ENCODE measurements at places on chromosomes 12 and 14. TPM values are rescaled to one million over a fixed set of nuclear protein-coding genes. Genes with fewer than 3 reads are reported as not detected.

DNA sequence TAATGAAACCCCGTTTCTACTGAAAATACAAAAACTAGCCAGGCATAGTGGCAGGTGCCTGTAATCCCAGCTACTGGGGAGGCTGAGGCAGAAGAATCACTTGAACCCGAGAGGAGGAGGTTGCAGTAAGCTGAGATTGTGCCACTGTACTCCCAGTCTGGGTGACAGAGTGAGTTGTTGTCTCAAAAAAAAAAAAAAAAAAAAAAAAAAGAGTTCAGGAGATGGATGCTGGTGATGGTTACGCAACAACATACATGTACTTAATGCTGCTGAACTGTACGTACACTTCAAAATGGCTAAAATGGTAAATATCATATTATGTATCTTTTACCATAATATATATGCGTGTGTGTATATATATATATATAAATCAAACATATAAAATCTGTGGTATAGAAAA, 29.0 kb downstream of the ACTN1 start:
- H3K4me3 ChIP-seq: no peak overlapping the region
- H3K27me3 ChIP-seq: no peaks in the 10 kb centered on the region
- DNase-seq: no peak
- H3K4me1 ChIP-seq: peaks cover 19% of the 10 kb centered on the region
- H3K36me3 ChIP-seq: no peaks in the 10 kb centered on the region

DNA sequence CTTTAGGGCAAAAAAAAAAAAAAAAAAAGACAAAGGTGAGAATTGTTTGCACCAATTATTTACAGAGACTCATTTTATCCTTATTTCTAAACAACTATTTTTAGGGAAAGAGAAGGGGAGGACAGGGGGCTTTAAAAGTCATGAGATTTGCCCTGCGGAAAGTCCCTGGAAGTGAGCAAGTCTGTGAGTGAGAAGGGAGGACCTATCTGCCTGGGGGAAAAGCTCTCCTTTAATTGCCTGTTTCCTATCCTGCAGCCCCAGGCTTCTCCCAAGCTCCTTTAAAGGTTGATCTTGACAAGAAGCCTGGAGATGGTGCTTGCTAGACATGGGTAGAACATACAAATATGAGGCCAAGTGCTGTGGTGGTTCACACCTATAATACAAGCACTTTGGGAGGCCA, 8.3 kb upstream of the CHST11 start:
- H3K4me3 ChIP-seq: no peak overlapping the region
- no peak for DNase-seq
- no peaks in the 10 kb centered on the region for H3K4me1 ChIP-seq
- peaks cover 5% of the 10 kb centered on the region for H3K27me3 ChIP-seq

- no peak overlapping the region for H3K4me3 ChIP-seq
- H3K27ac ChIP-seq: no peak overlapping the region
- H3K36me3 ChIP-seq: no peaks in the 10 kb centered on the region
These were observed 109.3 kb downstream of the NAV3 start for GRCh38 chr12:77940011-77940423.

- no peak overlapping the region for H3K27ac ChIP-seq
- H3K4me3 ChIP-seq: no peak overlapping the region
- H3K27me3 ChIP-seq: peaks cover 15% of the 10 kb centered on the region
- DNase-seq: no peak
- H3K4me1 ChIP-seq: peaks cover 13% of the 10 kb centered on the region
These were observed 98.0 kb downstream of the MYRFL start for GRCh38 chr12:69922999-69923398.

DNA sequence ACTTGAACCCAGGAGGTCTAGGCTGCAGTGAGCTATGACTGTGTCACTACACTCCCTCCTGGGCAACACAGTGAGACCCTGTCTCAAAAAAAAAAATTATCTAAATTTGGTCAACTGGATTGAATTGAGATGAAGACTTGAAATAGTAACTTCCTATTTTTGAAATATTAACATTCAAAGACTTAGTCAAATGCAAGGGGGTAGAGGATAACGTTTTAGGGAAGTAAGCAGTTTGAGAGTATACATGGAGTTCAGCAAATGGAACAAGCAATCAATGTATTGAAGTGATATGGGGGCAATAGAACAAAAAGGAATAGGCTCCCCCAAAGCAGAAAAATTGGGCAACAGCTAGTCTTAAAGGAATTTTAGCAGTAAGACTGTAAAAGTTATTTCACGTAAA, 4.6 kb upstream of the MFAP5 start:
- peaks cover 22% of the 10 kb centered on the region for H3K27me3 ChIP-seq
- no peak overlapping the region for H3K4me3 ChIP-seq
- H3K36me3 ChIP-seq: no peaks in the 10 kb centered on the region

DNA sequence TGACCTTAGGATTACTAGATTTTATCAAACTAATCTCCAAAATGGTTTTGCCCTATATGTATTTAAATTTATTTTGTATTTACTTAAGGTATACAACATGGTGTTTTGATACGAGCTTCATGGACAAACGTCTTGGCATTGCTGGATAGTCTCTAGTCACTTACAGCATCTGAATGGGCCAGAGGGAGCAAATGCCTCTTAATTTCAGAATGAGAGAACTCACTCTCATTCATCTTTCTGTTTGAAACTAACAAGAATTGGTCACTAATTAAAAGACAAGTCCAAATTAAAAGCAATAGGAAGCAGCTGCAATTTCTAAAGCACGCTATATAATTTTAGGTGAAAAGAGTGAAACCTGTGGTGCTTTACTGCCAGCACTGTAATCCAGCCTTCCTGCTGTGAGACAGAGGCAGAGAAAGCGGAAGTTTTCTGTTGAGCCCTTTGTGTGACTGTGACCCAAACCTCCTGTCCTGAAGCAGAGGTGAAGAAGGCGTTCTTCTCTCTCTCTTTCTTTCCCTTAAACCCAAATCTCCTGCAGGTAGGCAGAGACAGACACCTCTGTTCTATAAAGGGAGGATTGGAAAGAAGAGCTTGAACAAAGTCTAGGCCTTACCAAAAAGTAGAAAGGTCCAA, 184.6 kb upstream of the NAV3 start:
- no peaks in the 10 kb centered on the region for H3K4me1 ChIP-seq
- no peaks in the 10 kb centered on the region for H3K36me3 ChIP-seq
- no peak for DNase-seq
- H3K4me3 ChIP-seq: no peak overlapping the region

GRCh38 chr12:69324797-69325466, 23.2 kb upstream of the LYZ start:
- H3K27ac ChIP-seq: no peak overlapping the region
- no peak for DNase-seq
- peaks cover 15% of the 10 kb centered on the region for H3K4me1 ChIP-seq

- no peaks in the 10 kb centered on the region for H3K27me3 ChIP-seq
- H3K27ac ChIP-seq: no peak overlapping the region
- peaks cover 16% of the 10 kb centered on the region for H3K4me1 ChIP-seq
- H3K36me3 ChIP-seq: peaks cover 30% of the 10 kb centered on the region
These were observed 4.0 kb downstream of the C14orf119 start for GRCh38 chr14:23099212-23099861.

- peaks cover 55% of the 10 kb centered on the region for H3K4me1 ChIP-seq
- peak overlapping the region; percentile 52 for H3K27ac ChIP-seq
- no peak overlapping the region for H3K4me3 ChIP-seq
- no peaks in the 10 kb centered on the region for H3K27me3 ChIP-seq
- DNase-seq: no peak
- H3K36me3 ChIP-seq: peaks cover 49% of the 10 kb centered on the region
These were observed 5.6 kb downstream of the SH2B3 start for GRCh38 chr12:111411185-111411764.

- H3K27ac ChIP-seq: peak overlapping the region; percentile 85
- peaks cover 12% of the 10 kb centered on the region for H3K36me3 ChIP-seq
- H3K27me3 ChIP-seq: peaks cover 3% of the 10 kb centered on the region
- H3K4me3 ChIP-seq: peak overlapping the region; percentile 94
- peak; percentile 19 for DNase-seq
- peaks cover 20% of the 10 kb centered on the region for H3K4me1 ChIP-seq
These were observed 520 bp upstream of the MON2 start for GRCh38 chr12:62466018-62466593.

DNA sequence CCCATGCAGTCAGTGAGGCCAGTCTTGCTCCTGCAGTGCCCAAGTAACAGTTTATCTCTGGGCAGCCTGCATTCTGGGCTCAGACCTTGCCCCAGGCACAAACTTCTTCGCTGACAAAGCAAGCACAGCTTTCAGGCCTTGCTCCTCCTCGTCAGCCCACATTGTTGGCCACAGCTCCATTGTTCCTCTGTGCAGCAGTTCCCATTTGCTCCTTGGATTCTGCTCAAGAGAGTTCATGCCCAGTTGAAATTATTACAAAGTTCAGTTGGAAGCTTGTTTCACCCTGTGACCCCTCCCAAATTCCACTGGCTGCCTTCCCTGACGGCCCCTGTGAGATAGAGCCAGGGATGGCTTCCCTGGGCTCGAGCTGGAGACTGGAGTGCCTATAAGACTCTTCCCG, 163.4 kb upstream of the DDHD1 start:
- no peak overlapping the region for H3K27ac ChIP-seq
- DNase-seq: no peak
- H3K36me3 ChIP-seq: no peaks in the 10 kb centered on the region
- no peaks in the 10 kb centered on the region for H3K4me1 ChIP-seq

- peaks cover 4% of the 10 kb centered on the region for H3K27me3 ChIP-seq
- H3K4me1 ChIP-seq: no peaks in the 10 kb centered on the region
- H3K4me3 ChIP-seq: no peak overlapping the region
- DNase-seq: no peak
- H3K27ac ChIP-seq: no peak overlapping the region
- no peaks in the 10 kb centered on the region for H3K36me3 ChIP-seq
These were observed 37.6 kb downstream of the BCAT1 start for GRCh38 chr12:24911271-24911791.

DNA sequence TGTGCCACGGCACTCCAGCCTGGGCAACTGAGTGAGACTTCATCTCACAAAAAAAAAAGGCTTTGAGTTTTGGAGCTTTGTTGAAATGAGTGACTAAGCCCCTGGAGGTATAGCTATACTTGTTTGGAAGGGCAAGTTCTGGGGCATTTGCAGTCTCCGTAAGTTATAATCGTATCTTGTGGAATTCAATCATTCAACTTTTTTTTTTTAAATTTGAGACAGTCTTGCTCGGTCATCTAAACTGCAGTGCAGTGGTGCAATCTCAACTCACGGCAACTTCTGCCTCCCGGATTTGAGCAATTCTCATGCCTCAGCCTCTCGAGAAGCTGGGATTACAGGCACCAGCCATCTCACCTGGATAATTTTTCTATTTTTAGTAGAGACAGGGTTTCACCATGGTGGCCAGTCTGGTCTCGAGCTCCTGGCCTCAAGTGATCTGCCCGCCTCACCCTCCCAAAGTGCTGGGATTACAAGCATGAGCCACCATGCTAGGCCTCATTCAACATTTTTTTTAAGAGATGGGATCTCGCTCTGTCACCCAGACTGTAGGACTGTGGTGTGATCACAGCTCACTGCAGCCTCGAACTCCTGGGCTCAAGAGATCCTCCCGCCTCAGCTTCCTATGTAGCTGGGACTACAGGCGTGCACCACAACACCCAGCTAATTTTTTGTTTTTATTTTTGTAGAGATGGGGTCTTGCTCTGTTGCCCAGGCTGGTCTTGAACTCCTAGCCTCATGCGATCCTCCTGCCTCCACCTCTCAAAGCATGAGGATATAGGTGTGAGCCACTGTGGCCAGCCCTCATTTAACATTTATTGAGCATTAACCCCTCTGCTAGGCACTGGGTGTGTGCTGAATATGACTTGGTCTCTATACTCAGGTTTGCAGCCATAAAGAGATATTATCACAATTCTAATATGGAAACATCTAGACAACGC, 133.7 kb upstream of the MAP1LC3B2 start:
- H3K36me3 ChIP-seq: no peaks in the 10 kb centered on the region
- H3K27me3 ChIP-seq: peaks cover 6% of the 10 kb centered on the region
- H3K27ac ChIP-seq: no peak overlapping the region

Gene PLEKHG7
- total RNA-seq: not detected

Gene EXOC3L4
- total RNA-seq: not detected

Gene RGS6
- total RNA-seq: 3.7 TPM

Gene POTEM
- not detected for total RNA-seq

Gene GPR65
- 11.6 TPM for total RNA-seq

Gene AQP2
- not detected for total RNA-seq

Gene ANKRD33
- not detected for total RNA-seq

Gene PFDN5
- total RNA-seq: 326 TPM

Gene SOCS2
- total RNA-seq: 37.3 TPM

Gene PLA2G1B
- not detected for total RNA-seq

Gene CHPT1
- total RNA-seq: 18.3 TPM

Gene DDN
- total RNA-seq: 0.60 TPM

Gene DDX55
- total RNA-seq: 63.2 TPM

Measured in activated T-helper 2 cell treated with anti-CD3 and anti-CD28 coated beads, Interferon-gamma antibody, Interleukin-2, Interleukin-4, amounts not matched to agents 10 μg/mL and 5 μg/mL and 100 μg/mL, durations not matched to agents 14 hours and 24 hours and 36 hours (primary cell).